Activated naive CD4-positive, alpha-beta T cell treated with anti-CD3 and anti-CD28 coated beads, Interleukin-2, amount 50 U/mL, for 72 hours (primary cell): ENCODE measurements at places on chromosomes 2 and 18. TPM values are rescaled to one million over a fixed set of nuclear protein-coding genes. Genes with fewer than 3 reads are reported as not detected.

Gene CFAP221
- not detected for total RNA-seq

Gene ARHGEF4
- total RNA-seq = 0.80 TPM

Gene MEP1B
- not detected for total RNA-seq

DNA sequence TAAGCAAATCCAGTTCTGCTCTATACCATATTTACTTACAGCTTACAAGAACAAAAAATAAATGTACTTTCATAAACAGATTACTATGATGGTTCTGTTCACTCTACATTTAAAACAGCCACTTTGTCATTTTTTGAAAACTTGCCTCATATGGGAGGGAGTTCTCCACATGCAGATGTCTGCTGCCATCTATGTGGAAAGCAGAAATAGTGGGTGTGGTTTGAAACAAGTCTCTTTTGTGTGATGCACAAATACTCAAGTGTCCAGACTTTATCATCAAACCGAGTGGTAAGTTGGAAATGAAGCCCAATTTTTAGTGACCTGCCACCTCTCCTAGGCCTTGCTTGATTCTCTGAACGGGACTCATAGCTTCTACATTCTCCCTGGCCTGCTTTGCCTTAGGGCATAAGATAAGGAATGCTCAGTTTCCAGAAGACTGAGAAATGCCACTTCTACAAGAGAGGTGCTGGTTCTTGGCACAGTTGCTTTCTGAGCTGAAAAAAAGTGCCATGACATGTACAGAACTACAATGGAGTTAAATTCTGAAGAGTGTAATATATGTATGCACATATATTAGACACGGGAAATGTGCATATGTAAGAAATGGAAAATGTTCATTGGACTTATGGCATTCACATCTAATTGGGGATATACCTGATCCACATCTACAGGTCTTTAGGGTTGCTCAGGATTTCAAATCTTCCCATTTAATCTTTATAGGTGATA is 221.0 kb downstream of the SLC8A1 start:
- no peak for DNase-seq

- peak; percentile 35 for DNase-seq
Measured at GRCh38 chr18:35122586-35123224, 81.5 kb downstream of the MAPRE2 start.

DNA sequence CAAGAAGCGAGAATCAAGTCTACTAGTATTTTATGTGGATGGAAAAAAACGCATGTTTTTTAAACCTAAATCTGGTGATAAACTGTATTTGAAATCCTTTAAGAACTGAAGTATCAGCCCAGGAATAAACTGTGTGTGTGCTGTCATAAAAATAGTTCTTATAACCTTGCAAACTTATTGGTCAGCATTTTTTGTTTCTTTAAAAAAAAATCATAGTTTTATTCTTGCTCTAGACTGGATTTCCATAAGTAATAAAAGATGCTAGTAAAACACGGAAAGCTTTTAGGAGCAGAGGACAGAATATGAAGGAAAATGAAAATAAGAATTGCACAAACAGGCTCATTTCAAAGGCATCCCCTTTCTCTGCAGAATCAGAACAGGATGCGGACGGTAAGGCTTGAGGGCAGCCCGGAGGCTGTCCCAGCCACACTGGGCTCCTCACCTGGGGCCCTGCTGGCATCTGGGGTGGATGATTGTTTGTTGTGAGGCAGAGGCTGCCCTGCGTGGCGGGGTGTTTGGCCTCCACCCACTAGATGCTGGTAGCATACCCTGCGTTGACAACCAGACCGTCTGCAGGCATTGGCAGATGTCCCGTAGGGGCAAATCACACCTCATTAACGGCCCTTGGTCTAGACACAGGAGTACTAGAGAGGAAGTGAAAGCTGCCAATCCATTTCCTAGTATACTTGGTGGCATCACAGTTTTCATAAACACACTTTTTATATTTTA is 52.5 kb downstream of the MBP start:
- DNase-seq = no peak

DNA sequence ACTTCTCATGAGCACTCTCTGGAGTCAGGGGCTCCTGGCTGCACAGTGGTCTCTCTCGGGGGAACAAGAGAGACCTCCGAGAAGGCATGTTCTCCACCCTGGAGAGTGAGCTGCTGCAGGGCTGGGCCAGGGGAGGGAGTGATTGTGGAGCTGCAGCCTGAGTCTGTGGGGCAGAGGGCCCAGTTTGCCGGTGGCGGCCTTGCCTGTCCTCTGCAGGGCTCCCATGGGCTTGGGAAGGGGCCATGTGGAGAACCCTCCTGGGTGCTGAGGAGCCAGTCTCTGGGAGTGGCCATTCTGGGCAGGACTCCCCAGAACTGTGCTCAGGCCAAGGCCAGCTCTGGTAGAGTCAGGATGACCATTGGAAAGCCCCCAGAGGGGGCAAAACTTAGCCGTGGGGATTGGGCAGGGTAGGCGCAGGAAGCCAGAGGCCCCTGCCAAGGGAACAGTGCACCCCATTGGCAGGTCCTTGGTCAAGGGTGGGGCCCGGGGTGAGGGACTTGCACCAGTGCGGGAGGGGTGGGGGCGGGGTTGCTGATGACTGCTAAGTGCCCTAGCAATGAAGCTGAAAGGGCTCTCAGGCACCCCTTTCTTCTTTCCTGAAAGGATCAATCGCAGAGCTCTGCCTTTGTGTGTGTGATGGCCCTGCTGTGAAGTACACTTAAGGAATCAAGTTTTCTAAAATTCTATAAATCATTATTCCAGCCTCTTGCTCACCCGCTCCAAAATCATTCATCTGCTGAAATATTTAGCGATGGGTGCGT is 69.7 kb upstream of the BOD1L2 start:
- no peak for DNase-seq

- no peak for DNase-seq
Measured at GRCh38 chr2:219350710-219351221, 18.2 kb upstream of the RESP18 start.

GRCh38 chr18:10470429-10470828 is 16.0 kb downstream of the APCDD1 start:
- no peak for DNase-seq

- DNase-seq = no peak
Measured at GRCh38 chr2:14475994-14476393, 156.5 kb upstream of the LRATD1 start.

DNA sequence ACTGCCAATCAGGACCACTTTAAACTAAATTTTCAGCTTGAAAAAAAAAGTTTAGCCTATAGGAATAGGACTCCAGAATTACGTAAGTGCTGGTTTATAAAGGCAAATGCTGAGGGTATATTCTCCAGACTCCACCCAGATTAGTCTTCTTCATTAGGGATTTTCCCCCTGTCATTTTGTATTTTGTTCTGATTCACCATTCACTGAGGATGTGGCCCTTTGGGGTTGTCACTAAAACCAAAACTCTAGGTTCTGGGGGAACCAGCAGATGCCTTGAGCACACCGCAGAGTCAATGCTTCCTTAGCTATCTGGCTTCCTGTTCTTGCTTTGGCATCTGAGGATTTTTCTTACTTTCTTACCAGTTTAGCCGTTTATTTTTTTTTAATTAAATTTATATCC is 10.5 kb downstream of the SCYGR4 start:
- no peak for DNase-seq

DNA sequence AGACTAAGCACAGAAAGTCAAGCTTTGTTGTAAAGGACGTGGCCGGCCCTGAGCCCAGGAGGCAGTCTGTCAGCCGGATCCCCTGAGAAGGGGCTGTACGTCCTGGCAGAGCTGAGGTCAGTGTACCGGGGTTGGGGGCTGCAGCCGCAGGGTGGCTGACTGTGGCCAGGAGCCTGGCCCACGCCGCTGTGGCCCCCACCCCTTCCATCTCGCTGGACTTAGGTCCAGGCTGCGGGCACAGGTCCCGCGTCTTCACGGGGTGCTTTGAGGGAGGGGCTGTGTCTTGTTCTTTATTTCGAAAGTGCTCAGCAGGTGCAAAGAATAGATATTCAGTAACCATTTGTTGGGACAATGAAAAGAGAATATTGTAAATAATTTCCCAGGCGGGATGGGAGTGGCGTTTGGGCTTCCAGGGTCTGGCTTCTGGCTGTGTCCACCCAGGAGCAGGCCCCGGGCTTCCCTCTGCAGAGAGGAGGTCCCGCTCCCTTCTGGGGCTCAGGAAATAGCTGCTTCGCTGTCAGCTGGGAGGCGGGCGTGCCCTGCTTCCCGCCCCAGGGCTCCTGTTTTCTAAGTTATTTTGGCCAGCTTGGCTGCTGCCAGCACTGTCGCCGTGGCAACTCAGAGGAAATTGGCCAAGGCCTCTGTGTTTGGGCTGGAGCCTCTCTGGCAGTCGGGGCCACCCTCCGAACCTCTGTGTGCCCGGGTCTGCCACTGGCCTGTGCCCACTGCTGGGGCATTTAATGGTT is 7.4 kb downstream of the NFATC1 start:
- DNase-seq = peak; percentile 32

Gene INPP4A
- total RNA-seq = 48.1 TPM

- DNase-seq = no peak
Measured at GRCh38 chr2:122663620-122664019, 908.2 kb downstream of the TSN start.

DNA sequence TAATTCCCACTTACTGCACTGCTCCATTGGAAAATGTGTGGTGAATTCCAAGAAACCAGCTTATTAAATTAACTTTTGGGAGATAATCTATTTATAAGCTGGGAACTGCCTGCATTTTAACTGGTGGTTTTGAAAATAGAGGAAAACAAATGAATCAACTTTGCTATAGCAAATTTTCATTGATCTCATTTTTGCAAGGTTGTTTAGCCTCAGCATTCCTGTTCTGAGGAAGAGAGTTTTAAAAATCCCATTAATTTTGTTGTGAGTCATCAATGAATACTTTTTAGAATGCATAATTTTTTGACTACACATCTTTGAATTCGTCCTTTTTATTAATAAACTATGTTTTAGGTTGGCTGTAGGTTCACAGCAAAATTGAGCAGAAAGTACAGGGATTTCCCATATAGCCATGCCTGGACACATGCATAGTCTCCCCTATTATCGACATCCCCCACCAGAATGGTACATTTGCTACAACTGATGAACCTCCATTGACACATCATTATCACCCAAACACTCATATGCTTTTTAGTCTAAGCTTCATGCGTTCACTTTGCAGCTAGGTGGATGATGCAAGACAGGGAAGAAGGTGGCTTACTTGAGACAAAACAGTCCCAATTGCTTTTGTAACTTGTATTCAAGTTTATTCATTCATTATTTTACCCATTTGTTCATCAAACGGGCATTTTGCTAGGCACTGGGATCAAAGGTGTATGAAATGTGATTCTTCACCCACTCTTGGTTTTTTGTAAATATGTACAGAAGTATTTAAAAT is 106.9 kb downstream of the ZNF521 start:
- DNase-seq = no peak

- DNase-seq = no peak
Measured at GRCh38 chr2:30978854-30979253, 159.4 kb downstream of the GALNT14 start.

DNA sequence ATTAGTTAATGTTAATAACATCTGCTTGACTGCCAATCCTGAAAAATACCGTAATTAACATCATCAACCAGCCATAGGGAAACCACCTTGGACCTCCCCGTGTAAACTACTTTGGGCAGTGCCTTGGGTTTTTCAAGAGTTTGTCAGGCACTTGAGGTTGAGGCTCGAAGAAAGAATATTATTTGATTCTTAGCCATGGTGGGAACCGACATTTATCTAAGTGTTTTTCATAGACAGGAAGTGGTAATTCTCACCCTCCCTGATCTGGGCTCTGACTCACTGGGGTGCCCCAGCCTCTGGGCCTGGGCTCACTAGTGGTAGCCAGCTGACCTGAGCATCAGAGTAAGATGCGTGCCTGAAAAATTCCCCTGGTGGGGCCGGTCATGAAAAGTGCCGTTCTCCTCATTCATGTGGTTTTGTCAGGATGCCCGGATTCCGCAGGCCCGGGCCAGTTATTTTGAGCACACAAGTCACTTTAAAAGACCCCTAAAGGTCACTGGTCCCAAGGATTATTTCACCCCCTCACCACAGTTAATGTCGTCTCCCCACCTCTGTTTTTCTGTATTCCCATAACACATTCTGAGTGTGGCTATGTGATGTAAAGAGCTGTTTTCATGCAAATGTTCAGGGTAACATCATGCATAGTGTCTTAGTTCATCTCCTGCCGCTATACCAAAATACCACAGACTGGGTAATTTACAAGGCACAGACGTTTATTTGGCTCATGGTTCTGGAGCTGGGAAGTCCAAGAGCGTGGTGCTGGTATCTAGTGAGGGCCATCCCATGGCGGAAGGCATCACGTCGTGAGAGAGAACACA is 21.6 kb upstream of the SPATA3 start:
- peak; percentile 62 for DNase-seq

Gene PTPRM
- total RNA-seq = 1.7 TPM

Gene EDAR
- 0.46 TPM for total RNA-seq

DNA sequence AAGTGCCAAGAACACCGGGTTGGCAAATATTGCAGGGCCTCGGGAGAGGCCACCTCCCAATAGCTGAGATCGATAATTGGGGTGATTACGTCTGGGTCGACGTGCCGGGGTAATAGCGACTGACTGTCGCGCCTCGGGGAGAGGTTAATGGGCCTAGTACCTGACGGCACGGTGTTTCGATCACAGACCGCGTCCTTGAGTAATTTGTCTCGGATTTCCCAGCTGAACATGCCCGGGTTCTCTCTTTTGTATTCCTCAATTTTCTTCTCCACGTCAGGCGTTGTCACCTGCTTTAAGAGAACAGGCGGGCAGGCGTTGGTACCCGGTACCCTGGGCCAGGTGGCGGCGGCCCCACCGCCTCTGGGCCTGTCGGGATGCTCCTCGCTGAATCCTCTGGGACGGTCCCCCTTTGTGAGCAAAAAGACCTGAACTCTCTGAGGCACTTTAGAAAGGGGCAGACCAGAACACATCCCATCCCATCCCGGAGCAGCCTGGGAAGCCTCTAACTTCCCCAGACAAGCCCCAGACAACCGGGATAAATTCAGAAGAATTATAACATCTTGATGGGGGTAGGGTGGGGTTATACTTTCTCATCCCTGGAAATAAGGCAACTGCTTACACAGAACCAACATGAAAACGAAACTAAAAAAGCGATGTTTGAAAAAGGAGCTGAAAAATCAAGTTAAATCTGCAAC is 3.3 kb downstream of the PAX3 start:
- DNase-seq = no peak

DNA sequence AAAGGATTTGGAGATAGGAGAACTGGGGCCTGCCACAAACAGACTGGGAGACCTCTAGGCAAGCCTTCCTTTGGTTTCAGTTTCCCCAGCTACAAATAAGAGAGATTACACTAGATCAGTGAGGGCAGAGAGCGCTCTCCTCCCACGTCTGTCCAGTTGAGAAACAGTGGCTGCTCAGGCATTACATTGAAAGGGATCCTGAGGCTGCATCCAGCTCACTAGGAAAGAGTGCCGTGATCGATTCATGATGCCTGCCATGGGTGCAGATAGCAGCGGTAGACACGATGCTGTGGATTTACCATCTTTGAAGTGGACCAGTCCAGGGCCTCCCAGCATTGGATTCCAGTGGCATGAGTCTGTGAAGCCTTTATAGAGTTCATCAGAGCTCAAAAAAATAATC is 62.6 kb downstream of the EN1 start:
- DNase-seq = no peak

Gene CNTNAP5
- total RNA-seq = not detected

- DNase-seq = no peak
Measured at GRCh38 chr18:50696929-50697328, 122.9 kb downstream of the MRO start.
